ENCODE measurements at places on chromosomes 4 and X. TPM values are rescaled to one million over a fixed set of nuclear protein-coding genes. Genes with fewer than 3 reads are reported as not detected.

GRCh38 chr4:107755841-107756356 is 35.9 kb upstream of the PAPSS1 start:
- no peak for DNase-seq

GRCh38 chrX:131918839-131919238 is 104.3 kb upstream of the STK26 start:
- no peak for DNase-seq

DNA sequence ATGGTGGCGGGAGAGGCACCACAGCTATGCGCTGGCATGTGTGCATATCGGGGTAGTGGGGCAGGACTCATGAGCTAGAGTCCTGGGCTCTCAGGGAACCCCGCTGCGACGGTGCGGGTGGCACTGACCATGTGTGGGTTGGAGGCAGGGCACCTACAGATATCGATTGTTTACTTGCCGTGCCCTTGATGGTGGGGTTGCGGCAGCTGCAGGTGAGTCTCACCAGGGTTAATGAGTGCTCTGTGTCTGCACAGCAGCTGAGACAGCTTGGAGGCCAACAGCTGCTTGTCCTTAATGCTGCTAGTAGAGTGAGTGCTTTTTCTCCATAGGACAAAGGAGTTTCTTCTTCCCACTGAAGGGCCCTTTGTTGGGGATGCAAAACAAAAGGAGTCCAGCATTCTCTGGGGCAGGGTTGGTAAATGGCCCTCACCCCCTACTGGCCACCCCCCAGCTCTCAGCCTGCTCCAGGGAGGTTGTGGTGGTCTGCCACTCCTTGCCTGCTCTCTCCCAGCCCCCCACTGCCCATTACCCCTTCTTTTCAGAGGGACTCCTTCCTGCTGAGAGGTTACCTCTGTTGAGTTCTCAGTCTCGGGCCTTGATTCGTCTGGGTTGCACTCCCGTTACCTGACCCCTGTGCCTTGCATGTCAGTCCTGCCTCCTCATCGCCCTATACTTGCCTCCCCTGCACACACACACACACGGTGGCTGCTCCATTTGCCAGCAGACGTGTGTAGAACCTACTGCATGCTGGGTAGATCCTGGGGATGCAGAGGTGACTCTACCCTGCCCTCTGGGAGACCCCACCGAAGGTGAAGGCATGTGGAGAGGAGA is 52.8 kb downstream of the TBC1D14 start:
- no peak for DNase-seq

DNA sequence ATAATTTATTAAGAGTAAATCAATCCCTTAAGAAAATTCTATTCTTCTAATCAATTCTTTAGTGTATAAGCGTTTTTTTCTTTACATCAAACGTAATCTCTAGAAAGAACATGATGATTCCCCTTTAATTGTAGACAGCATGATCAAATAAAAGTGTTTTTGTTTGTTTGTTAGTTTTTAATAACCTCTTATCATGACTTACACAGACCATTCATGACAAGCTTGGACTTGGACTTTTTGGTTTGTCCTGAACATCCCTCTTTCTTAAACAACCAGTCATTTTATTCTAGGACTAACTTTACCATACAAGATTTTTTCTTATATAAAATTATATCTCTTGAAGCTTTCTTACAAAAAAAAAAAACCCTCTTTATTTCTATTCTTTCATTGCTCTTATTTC is 344.6 kb upstream of the SPOCK3 start:
- DNase-seq: no peak

- DNase-seq: no peak
Measured at GRCh38 chr4:103938488-103938887, 218.7 kb upstream of the TACR3 start.

Gene ENAM
- total RNA-seq: not detected
